ENCODE measurements at places on chromosomes 1 and 21.

GRCh38 chr1:53182111-53182593, 14.5 kb upstream of the CPT2 start:
- H3K27me3 ChIP-seq: peaks cover 5% of the 10 kb centered on the region
- no peak overlapping the region for H3K27ac ChIP-seq
- no peaks in the 10 kb centered on the region for H3K36me3 ChIP-seq
- no peaks in the 10 kb centered on the region for H3K4me1 ChIP-seq
- H3K4me3 ChIP-seq: no peak overlapping the region

DNA sequence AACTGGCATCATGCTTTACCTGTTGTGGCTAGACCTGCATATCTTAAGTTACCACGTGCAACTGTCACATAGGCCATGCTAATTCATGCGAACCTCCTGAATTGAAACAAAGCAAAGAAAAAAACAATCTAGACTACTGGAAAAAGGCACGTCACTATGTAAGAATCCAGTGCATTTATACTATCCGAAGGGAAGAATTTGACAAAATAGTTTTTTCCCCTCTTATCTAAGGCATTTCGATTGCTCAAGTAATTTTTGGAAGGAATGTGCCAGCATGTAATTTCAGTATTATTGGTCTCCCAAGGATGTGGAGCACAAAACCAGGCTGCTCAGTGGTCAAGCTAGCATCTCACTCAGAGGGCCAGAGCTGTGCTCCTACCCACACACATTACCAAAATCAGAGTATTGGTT, 31.5 kb upstream of the C1orf198 start:
- H3K27ac ChIP-seq: no peak overlapping the region
- no peaks in the 10 kb centered on the region for H3K4me1 ChIP-seq
- H3K36me3 ChIP-seq: peaks cover 3% of the 10 kb centered on the region
- peaks cover 5% of the 10 kb centered on the region for H3K27me3 ChIP-seq

- peaks cover 57% of the 10 kb centered on the region for H3K27me3 ChIP-seq
- no peak overlapping the region for H3K4me3 ChIP-seq
- H3K36me3 ChIP-seq: peaks cover 3% of the 10 kb centered on the region
- no peak overlapping the region for H3K27ac ChIP-seq
- DNase-seq: no peak
- H3K4me1 ChIP-seq: peaks cover under 1% of the 10 kb centered on the region
Measured at GRCh38 chr1:157111396-157112165, 12.0 kb upstream of the ETV3L start.

DNA sequence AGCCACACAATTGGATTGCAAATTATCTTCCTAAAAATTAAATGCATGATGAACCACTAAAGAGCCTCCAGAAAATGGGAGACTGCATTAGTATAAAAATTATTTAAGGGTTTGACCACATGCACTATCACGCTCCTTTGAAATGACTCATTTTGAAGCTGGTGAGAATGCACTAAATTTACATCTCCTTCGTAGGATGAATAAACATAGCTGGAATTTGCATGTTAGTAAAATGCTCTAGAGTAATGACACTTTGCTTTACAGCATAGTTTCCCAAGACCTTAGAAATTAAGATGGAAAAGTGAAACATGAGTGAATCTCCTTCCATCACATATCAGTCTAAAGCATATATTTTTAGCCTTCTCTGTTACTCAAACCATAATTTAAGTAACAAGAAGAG, 2.4 kb downstream of the PLPPR4 start:
- peaks cover 2% of the 10 kb centered on the region for H3K36me3 ChIP-seq
- H3K4me1 ChIP-seq: no peaks in the 10 kb centered on the region

DNA sequence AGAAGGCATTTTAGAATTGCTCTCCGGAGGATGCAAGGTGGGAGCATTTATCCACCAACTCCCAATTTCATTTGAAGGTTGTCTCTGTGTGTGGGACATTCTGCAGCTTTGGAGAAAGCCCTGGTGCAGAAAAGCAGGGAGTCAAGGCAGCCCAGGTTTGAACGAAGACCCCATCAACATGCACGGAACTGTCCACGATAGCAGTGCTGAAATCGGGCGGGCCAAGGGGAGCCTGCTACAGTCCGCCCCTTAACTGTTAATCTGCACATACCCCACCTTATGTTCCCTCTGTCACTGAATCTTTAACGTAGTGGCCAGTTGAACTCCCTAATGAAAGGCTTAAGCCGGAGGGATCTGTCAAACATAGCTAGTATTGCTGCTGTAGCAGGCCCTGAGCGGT, 68.8 kb upstream of the C1orf174 start:
- DNase-seq: no peak
- H3K4me1 ChIP-seq: no peaks in the 10 kb centered on the region
- H3K27me3 ChIP-seq: peaks cover 70% of the 10 kb centered on the region
- H3K4me3 ChIP-seq: no peak overlapping the region
- H3K27ac ChIP-seq: no peak overlapping the region
- H3K36me3 ChIP-seq: no peaks in the 10 kb centered on the region

DNA sequence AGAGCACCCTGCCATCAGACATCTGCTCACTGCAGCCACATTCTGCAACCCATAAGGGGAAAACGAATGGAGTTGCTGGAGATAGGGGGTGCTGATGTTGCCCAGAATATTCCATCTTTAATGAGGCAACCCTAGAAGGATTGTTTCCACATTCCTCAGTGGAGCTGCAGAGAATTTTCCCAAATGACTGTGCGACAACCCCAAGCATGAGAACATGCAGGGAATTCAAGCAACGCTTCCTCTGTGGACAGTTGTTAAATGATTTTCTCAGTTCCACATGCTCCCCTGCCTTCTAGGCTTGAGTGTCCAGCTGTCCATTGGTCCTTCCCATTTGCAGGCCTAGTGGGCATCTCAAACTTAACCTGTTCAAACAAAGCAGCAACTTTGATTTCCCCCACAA, 20.5 kb upstream of the UBL4B start:
- no peak overlapping the region for H3K27ac ChIP-seq
- DNase-seq: no peak
- no peak overlapping the region for H3K4me3 ChIP-seq
- peaks cover 8% of the 10 kb centered on the region for H3K4me1 ChIP-seq

DNA sequence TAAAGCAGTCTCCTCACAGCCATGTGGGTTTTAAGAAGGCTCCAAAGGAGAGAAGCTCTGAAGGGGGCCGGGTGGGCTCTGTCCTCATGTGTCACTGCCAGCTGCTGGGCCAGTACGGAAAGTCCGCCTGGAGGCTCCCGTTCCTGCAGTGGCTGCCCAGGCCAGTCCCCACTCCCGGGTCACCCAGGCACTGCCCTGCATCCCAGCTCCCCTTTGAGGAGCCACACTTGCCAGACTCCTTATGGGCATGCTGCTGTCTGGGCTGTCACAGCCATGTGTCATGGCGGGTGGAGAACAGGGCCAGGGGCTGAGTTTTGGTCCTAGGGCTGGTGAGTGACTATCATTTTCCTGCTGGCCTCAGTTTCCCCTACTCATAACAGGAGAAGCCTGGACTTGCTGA, 79.4 kb upstream of the ACTRT2 start:
- H3K4me1 ChIP-seq: no peaks in the 10 kb centered on the region

GRCh38 chr1:203907901-203908300, 46.5 kb downstream of the SNRPE start:
- no peak overlapping the region for H3K27ac ChIP-seq
- peaks cover 1% of the 10 kb centered on the region for H3K36me3 ChIP-seq
- peaks cover 27% of the 10 kb centered on the region for H3K27me3 ChIP-seq
- no peak overlapping the region for H3K4me3 ChIP-seq
- no peaks in the 10 kb centered on the region for H3K4me1 ChIP-seq

- H3K27ac ChIP-seq: no peak overlapping the region
- DNase-seq: no peak
- no peaks in the 10 kb centered on the region for H3K4me1 ChIP-seq
- H3K27me3 ChIP-seq: peaks cover 42% of the 10 kb centered on the region
Measured at GRCh38 chr1:50271968-50272578, 151.2 kb downstream of the DMRTA2 start.

DNA sequence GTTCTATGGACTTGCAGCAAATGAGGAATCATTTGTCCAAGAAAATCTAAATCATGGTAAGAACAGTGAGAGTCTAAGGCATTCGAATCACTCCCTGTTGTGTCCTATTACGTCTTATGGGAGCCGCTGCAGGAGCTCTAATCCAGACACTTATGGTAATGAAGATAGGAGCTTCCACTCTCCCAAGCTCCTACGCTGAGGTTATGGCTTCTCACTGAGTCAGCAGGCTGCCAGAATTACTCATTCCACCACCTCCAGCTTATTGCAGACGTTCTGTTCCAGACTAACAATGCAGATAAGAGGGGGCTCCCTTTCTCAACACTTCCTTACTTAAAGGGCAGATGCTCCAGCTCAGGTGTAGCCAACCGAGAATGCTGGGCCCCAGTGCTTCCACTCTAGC, 212.6 kb downstream of the GREM2 start:
- no peak overlapping the region for H3K4me3 ChIP-seq
- H3K27ac ChIP-seq: no peak overlapping the region
- H3K36me3 ChIP-seq: no peaks in the 10 kb centered on the region

- H3K27ac ChIP-seq: no peak overlapping the region
- H3K4me1 ChIP-seq: no peaks in the 10 kb centered on the region
- no peaks in the 10 kb centered on the region for H3K36me3 ChIP-seq
- H3K4me3 ChIP-seq: no peak overlapping the region
- peaks cover 35% of the 10 kb centered on the region for H3K27me3 ChIP-seq
Measured at GRCh38 chr1:147815503-147815902, 55.1 kb upstream of the GJA5 start.

GRCh38 chr1:3536420-3537195, 74.7 kb downstream of the MEGF6 start:
- peaks cover 1% of the 10 kb centered on the region for H3K36me3 ChIP-seq
- H3K27ac ChIP-seq: no peak overlapping the region
- no peaks in the 10 kb centered on the region for H3K27me3 ChIP-seq
- H3K4me3 ChIP-seq: no peak overlapping the region
- DNase-seq: no peak
- peaks cover 2% of the 10 kb centered on the region for H3K4me1 ChIP-seq

DNA sequence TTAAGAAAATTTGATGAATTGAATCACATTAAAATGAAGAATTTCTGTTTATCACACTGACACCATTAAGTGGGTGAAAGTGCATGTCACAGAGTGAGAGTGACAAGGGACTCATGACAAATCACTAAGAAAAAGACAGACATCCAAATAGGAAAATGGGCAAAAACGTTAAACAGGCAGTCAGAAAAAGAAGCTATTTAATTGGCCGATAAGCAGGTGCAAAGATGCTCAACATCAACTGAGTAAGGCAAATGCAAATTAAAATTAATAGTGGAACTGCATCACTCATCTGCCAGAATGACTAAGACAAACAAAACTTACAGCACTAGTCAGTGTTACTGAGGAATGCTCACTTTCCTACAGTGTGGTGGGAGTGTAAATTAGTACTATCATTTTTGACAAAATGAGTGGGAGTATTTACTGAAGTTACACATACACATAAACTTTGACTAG, 39.2 kb upstream of the RUNX1 start:
- no peak overlapping the region for H3K27ac ChIP-seq
- peaks cover 1% of the 10 kb centered on the region for H3K36me3 ChIP-seq
- H3K27me3 ChIP-seq: no peaks in the 10 kb centered on the region
- DNase-seq: no peak
- no peaks in the 10 kb centered on the region for H3K4me1 ChIP-seq

- H3K4me3 ChIP-seq: no peak overlapping the region
- no peak for DNase-seq
- no peaks in the 10 kb centered on the region for H3K27me3 ChIP-seq
- H3K36me3 ChIP-seq: no peaks in the 10 kb centered on the region
Measured at GRCh38 chr1:70063861-70064260, 141.5 kb downstream of the LRRC40 start.

GRCh38 chr1:151948506-151948905, 39.2 kb upstream of the THEM4 start:
- H3K4me1 ChIP-seq: peaks cover 28% of the 10 kb centered on the region
- peaks cover 9% of the 10 kb centered on the region for H3K36me3 ChIP-seq
- no peaks in the 10 kb centered on the region for H3K27me3 ChIP-seq
- H3K4me3 ChIP-seq: no peak overlapping the region

GRCh38 chr21:38249256-38249655, 7.5 kb upstream of the KCNJ15 start:
- no peaks in the 10 kb centered on the region for H3K36me3 ChIP-seq
- peaks cover 36% of the 10 kb centered on the region for H3K27me3 ChIP-seq
- H3K27ac ChIP-seq: no peak overlapping the region
- DNase-seq: no peak
- no peak overlapping the region for H3K4me3 ChIP-seq
- peaks cover 10% of the 10 kb centered on the region for H3K4me1 ChIP-seq

DNA sequence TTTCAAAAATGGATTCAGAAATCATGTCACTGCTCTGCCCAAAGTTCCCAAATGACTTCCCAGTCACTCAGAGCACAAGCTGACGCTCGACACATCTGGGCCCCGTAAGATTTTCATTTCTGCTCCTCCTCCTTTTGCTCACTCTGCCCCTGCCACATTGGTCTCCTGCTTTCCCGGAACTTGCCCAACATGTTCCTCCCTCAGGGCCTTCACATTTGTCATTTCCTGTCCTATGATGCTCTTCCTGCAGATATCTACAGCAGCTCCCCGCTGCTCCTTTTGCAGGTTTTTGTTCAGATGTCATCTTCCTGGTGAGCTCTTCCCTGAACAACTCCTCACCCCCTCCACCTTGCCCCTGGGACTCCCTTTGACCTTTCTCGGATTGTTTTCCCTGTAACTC, 58.5 kb upstream of the IVNS1ABP start:
- no peaks in the 10 kb centered on the region for H3K27me3 ChIP-seq
- DNase-seq: no peak
- peaks cover 17% of the 10 kb centered on the region for H3K4me1 ChIP-seq
- H3K36me3 ChIP-seq: peaks cover 2% of the 10 kb centered on the region

DNA sequence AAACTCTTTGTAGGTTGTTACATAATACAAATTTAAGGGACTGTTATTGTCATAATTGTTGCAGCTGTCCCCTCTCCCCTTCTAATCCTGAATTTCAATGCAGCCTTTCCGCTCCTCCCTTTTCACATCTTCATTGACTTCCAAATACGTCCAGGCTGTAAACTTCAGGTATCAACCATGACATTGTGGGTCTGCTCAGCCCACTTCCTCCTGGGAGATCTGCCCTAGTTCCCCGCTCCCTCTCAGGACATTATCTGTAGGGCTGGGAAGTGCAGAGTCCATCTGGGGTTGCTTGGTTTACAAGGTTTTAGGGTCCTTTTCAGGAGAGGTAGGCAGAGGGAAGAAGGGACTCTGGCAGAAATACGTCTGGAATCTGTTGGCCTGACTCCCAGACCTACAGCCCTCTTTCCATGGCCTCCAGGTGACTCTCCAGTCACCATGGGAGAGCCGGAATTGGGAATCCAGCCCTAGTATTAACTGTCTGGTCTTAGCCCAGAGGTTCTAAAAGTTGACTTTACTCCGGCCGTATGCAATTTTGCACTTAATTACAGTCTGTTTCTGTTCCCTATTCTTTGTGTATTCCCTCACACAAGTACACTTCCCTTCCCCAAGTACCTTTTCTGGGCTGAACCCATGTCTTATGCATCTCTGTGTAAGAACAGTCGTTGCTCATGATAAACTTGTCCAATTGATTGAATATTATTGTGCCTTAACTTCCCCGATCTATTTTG, 4.7 kb upstream of the DENND2D start:
- H3K4me1 ChIP-seq: peaks cover 59% of the 10 kb centered on the region
- H3K27me3 ChIP-seq: no peaks in the 10 kb centered on the region
- DNase-seq: no peak
- peak overlapping the region; percentile 76 for H3K27ac ChIP-seq
- H3K36me3 ChIP-seq: peaks cover 17% of the 10 kb centered on the region
